ENCODE measurements at places on chromosomes 13 and 19. TPM values are rescaled to one million over a fixed set of nuclear protein-coding genes. Genes with fewer than 3 reads are reported as not detected.

DNA sequence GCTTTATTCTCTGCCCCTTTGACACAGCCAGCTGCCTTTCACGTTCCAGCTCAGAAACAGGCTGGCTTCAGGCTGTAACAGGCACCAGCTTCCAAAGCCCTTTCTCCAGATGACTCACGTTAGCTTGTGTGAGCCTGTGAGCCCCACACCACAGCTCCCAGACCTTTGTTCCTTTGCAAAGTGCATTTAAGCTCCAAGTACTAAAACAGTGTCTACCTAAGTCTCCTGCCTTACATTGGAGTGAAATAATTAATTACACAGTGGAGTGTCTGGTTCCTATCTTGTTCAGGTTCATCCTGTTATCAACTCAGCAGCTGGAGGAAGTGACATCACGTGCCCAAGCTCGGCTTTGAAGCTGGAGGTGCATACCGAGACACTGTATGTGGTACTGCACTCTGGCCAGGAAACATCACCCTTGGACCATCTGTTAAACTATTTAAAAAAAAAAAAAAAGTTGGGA lies 475.8 kb downstream of the FOXO1 start:
- DNase-seq = peak; percentile 58
- peak overlapping the region; percentile 83 for H3K4me3 ChIP-seq
- H3K27me3 ChIP-seq = no peaks in the 10 kb centered on the region
- H3K4me1 ChIP-seq = peaks cover 66% of the 10 kb centered on the region
- no peaks in the 10 kb centered on the region for H3K36me3 ChIP-seq
- H3K27ac ChIP-seq = peak overlapping the region; percentile 54

DNA sequence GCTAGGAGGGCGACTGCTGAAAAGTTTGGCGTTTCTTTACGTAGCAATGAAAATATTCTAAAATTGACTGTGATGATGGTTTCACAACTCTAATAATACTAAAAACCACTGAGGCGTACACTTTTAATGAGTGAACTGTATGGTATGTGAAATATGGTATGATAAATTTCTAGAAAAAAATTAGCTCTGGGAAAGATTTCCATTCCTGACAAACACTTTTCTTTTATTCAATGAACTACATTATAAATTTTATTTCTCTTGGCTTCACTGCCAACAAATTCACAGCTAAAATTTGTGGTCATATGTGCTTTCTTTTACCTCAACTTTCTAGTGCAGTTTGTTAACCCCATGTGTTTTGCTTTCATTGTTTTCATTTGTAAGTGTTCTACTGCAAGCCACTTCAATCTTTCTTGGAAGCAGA lies 11.1 kb downstream of the ZC3H13 start:
- no peak overlapping the region for H3K27ac ChIP-seq
- H3K27me3 ChIP-seq = no peaks in the 10 kb centered on the region
- peaks cover 15% of the 10 kb centered on the region for H3K4me1 ChIP-seq

- no peak overlapping the region for H3K27ac ChIP-seq
- DNase-seq = peak; percentile 73
- H3K4me1 ChIP-seq = no peaks in the 10 kb centered on the region
- no peak overlapping the region for H3K4me3 ChIP-seq
Measured at GRCh38 chr19:28878862-28879566, 333.9 kb downstream of the UQCRFS1 start.

Gene PPP1R12C
- 71.6 TPM for total RNA-seq

- peak overlapping the region; percentile 17 for H3K27ac ChIP-seq
- H3K4me1 ChIP-seq = peaks cover 21% of the 10 kb centered on the region
- no peaks in the 10 kb centered on the region for H3K27me3 ChIP-seq
Measured at GRCh38 chr13:21541980-21542379, 62.0 kb downstream of the MICU2 start.

DNA sequence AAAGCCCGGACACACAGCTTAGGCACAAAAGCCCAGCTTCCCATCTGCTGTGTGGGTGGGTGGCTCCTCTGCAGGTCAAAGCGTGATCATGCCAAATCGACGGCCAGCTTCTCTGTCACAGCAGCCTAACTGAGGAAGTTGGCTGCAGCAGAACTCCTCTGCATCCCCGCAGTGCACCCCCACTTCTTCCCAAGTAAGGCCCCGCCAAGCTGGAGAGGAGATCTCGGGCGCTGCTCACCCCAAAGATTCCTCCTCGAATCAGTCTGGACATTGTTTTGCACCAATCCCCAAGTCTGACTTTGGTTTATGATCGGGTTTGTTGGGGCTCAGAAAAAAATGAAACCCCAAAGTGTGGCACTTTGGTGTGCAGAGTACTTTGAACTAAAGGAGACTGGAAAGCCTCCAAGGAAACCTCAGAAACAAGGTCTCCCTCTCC lies 19.7 kb upstream of the CPB2 start:
- H3K27me3 ChIP-seq = no peaks in the 10 kb centered on the region
- H3K36me3 ChIP-seq = peaks cover 8% of the 10 kb centered on the region
- peak overlapping the region; percentile 79 for H3K27ac ChIP-seq
- peak overlapping the region; percentile 20 for H3K4me3 ChIP-seq

DNA sequence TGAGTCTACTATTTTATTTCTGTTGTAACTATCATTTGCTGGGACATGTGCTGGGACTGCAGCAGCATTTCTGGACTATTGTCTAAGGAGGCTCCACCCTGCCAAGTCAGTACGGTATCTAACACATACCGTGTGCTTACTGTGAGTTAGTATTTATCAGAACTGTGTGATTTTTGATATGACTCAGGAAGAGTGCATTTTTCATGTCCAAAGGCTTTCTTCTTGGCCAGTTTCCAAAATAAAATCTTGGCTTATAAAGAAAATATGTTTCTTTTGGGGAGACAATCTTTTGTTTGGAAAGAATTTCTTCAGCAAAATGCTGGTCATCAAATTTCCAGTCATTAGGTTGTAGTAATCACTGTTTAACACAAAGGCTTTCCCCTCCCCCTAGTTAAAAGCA lies 11.6 kb downstream of the PARP4 start:
- no peak overlapping the region for H3K27ac ChIP-seq
- no peak for DNase-seq
- peaks cover 4% of the 10 kb centered on the region for H3K36me3 ChIP-seq
- no peak overlapping the region for H3K4me3 ChIP-seq
- H3K27me3 ChIP-seq = no peaks in the 10 kb centered on the region

- H3K36me3 ChIP-seq = no peaks in the 10 kb centered on the region
- no peaks in the 10 kb centered on the region for H3K27me3 ChIP-seq
- no peak for DNase-seq
- no peak overlapping the region for H3K4me3 ChIP-seq
- H3K4me1 ChIP-seq = peaks cover 10% of the 10 kb centered on the region
Measured at GRCh38 chr13:27461940-27462584, 11.7 kb upstream of the MTIF3 start.

GRCh38 chr19:33320636-33321035 lies 18.3 kb upstream of the CEBPA start:
- no peaks in the 10 kb centered on the region for H3K36me3 ChIP-seq
- H3K27me3 ChIP-seq = peaks cover 15% of the 10 kb centered on the region
- DNase-seq = no peak
- H3K4me1 ChIP-seq = no peaks in the 10 kb centered on the region
- H3K27ac ChIP-seq = no peak overlapping the region
- no peak overlapping the region for H3K4me3 ChIP-seq

DNA sequence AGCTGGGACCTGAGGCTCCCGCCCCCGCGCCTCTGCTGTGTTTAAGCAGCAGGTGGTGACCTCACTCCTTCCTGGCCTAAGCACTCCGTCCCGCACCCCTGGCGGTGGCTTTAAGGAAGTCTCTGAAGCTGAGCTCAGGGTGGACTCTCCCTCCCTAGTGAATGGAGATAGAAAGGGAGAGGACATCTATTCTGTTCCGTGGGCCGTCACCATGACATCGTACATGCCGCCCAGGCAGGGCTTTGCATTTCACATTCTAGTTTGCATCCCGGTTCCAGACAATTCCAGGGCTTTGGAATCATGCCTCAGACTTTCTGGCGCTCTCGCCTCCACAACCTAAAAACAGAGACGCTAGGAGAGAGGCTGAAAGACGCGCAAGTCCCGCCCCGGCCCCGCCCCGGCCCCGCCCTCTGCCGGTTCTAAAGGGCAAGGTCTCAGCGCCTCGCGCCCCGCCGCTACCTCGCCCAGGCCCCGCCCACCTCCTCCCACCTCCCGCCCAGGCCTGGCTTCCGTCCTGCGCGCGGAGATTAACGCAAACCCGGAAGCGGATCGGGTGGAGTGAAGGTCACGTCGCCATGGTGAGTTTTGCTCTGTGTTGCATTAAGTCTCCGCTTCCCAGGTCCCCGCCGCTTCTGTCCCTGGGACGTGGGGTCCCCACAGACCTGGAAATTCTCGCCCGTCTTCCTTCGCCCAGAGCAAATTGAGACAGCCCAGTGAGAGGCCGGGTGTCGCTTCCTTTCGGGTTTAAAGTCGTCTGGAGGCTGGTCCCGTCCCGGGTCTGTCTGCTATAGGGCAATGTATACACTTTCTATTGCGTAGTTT lies at the start of gene ZNF808:
ZNF808 (plus strand) TSS at position 535 of the 822 bp plus-strand sequence. CDS start 15,617 bp downstream, outside the sequence.
- peak; percentile 93 for DNase-seq
- no peaks in the 10 kb centered on the region for H3K27me3 ChIP-seq
- peak within 1 kb of the TSS; percentile 88 for H3K4me3 ChIP-seq
- H3K27ac ChIP-seq = peak within 1 kb of the TSS; percentile 94
- peaks cover 14% of the 10 kb centered on the region for H3K4me1 ChIP-seq

Gene CDK8
- 25.1 TPM for total RNA-seq

DNA sequence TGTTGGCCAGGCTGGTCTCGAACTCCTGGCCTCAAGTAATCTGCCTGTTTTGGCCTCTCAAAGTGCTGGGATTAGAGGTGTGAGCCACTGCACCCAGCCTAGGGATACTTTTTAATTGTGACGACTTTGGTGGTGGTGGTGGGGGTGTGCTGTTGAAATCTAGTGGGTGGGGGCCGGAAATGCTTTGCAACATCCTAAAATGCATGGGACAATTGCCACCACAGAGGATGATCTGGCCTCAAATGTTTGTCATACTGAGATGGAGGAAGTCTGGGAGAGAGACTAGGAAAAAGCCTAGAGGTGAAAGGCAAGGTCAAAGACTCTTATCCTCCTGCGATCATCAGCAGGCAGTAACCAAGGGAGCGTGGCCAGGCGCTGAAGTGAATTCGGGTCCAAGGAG lies 1.4 kb downstream of the NWD1 start:
- H3K27ac ChIP-seq = no peak overlapping the region
- H3K27me3 ChIP-seq = no peaks in the 10 kb centered on the region
- no peak for DNase-seq
- no peaks in the 10 kb centered on the region for H3K4me1 ChIP-seq
- peaks cover 1% of the 10 kb centered on the region for H3K36me3 ChIP-seq

DNA sequence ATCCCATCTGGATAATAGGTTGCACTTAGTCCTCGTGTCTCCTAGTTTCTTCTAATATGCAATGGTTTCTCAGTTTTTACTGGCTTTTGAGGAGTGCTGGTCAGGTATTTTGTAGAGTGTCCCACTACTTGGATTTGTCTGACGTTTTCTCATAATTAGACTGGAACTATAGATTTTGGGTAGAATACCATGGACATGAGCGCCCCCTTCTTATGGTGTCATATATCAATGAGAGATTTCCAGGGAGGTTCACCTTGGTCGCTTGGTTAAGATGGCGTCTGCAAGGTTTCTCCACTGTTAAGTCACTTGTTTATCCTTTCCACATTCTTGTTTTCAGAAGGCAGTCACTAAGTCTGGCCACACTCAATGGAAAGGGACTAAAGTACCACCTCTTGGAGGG lies 6.7 kb downstream of the SOHLH2 start:
- H3K27me3 ChIP-seq = peaks cover 4% of the 10 kb centered on the region
- no peak overlapping the region for H3K27ac ChIP-seq
- DNase-seq = no peak

GRCh38 chr19:460877-461720 lies at the start of gene SHC2:
Gene SHC2 (minus strand): TSS chr19:461033. CDS start chr19:460996, 37 bp downstream.
- H3K27ac ChIP-seq = no peak within 1 kb of the TSS
- peak within 1 kb of the TSS; percentile 80 for H3K4me3 ChIP-seq
- DNase-seq = no peak
- no peaks in the 10 kb centered on the region for H3K4me1 ChIP-seq
